ENCODE measurements at places on chromosomes 4 and X. TPM values are rescaled to one million over a fixed set of nuclear protein-coding genes. Genes with fewer than 3 reads are reported as not detected.

DNA sequence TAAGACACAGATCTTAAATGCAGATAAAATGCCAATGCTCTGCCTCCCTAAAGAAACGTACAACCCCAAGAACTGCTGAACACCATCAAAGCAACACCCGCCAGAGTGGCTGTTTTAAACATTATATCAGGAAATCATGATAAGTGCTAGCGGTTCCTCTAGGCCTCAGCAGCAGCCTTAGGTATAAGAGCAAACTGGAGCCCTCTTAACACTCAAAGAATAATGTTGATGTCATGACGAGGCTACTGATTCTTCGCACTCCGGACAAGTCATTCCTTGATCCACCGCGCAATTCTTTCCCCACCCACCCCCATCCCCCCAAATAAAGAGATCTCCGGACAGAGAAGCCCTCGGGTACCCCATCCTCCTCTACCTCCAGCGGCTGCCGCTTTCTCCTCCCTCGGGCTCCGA is 507 bp downstream of the LIN54 start:
- H3K36me3 ChIP-seq, result no peaks in the 10 kb centered on the region
- DNase-seq, result no peak
- H3K4me1 ChIP-seq, result no peaks in the 10 kb centered on the region
- H3K4me3 ChIP-seq, result peak overlapping the region; percentile 76
- H3K27ac ChIP-seq, result peak overlapping the region; percentile 93
- no peaks in the 10 kb centered on the region for H3K27me3 ChIP-seq

Gene SYN1
- 7.0 TPM for total RNA-seq

Gene ARHGEF6
- total RNA-seq, result 41.3 TPM

GRCh38 chr4:47736555-47736954 is 101.3 kb downstream of the CORIN start:
- H3K4me1 ChIP-seq, result no peaks in the 10 kb centered on the region
- no peak for DNase-seq
- peak overlapping the region; percentile 22 for H3K27ac ChIP-seq

DNA sequence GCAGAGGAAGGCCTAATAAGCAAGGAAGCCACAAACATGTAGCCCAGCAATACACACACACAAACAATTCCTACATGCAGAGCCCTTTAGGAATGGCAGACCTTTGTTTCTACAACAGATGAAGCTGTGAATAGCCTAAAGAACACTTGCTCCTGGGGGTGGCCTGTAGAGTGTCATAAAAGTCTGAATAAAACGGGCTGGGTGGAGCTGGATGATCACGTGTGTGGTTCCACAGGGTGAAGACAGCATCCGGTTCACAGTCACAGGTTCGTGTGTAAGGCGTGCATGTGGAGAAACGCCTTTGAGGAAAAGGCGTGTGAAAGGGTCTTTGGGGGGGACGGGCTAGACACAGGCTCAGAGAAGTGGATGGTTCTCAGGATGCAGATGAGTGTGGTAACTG is 156.1 kb downstream of the AFAP1 start:
- no peaks in the 10 kb centered on the region for H3K4me1 ChIP-seq
- peak overlapping the region; percentile 80 for H3K27ac ChIP-seq
- H3K36me3 ChIP-seq, result peaks cover 5% of the 10 kb centered on the region
- H3K27me3 ChIP-seq, result no peaks in the 10 kb centered on the region
- no peak for DNase-seq
- no peak overlapping the region for H3K4me3 ChIP-seq

Gene WNK3
- total RNA-seq, result 3.0 TPM

DNA sequence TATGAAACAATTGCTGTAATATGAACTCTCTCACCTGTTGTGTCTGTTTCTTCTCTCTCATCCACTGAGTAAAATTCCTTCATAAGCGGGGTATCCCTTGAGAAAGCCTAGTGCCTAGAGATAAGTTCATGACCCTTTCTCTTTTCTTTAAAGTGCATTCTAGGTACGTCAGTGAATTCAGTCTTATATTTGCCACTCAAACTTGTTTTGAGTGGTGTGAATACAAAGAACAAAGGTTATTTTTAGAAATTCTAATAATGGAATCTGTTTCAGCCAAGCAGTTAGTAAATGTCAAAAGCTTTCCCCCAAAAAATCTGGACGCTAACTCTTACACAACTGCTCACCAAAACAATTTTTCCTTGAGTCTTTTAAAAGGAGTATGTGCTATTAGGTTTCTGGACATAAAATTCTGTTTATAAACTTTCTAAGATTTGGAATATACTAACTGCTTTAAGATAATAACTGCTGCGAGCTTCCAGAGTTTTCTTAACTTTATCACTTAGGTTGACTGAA is 112.0 kb downstream of the VEGFC start:
- no peaks in the 10 kb centered on the region for H3K36me3 ChIP-seq
- H3K4me3 ChIP-seq, result no peak overlapping the region
- DNase-seq, result no peak
- no peaks in the 10 kb centered on the region for H3K4me1 ChIP-seq

Gene PABPC4L
- 0.67 TPM for total RNA-seq

- no peaks in the 10 kb centered on the region for H3K4me1 ChIP-seq
- H3K4me3 ChIP-seq, result no peak overlapping the region
- H3K27me3 ChIP-seq, result no peaks in the 10 kb centered on the region
Observed at GRCh38 chr4:145520172-145520571, 38.5 kb downstream of the SMAD1 start.

DNA sequence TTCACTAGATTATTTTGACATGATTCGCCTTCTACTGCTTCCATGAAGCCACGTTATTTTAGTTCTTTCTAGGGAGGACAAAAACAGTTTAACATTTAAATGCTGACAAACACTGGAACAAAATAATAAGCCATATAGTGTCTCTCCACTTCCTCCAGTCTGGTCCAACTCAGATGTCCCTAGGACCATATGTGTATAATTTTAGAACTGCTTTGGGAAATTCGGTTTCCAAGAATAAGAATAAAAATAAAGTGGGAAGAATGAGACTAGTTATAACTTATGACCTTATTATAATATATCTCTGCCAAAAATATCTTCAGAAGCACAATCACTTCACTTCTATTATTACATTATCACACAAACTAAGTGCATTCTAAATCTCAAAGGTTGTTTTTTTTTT is 164.4 kb upstream of the POF1B start:
- H3K27ac ChIP-seq, result no peak overlapping the region
- H3K4me3 ChIP-seq, result no peak overlapping the region
- no peaks in the 10 kb centered on the region for H3K27me3 ChIP-seq
- no peak for DNase-seq

Gene MGARP
- total RNA-seq, result 7.1 TPM

Gene PAGE4
- total RNA-seq, result not detected

- no peak overlapping the region for H3K27ac ChIP-seq
- H3K4me3 ChIP-seq, result no peak overlapping the region
- H3K36me3 ChIP-seq, result no peaks in the 10 kb centered on the region
- no peaks in the 10 kb centered on the region for H3K27me3 ChIP-seq
- peaks cover 16% of the 10 kb centered on the region for H3K4me1 ChIP-seq
Observed at GRCh38 chr4:155548173-155548572, 118.5 kb upstream of the GUCY1A1 start.

Gene MAPK10
- 2.6 TPM for total RNA-seq

- H3K36me3 ChIP-seq, result no peaks in the 10 kb centered on the region
- H3K27ac ChIP-seq, result no peak overlapping the region
- peak; percentile 11 for DNase-seq
Observed at GRCh38 chrX:1558761-1559468, 21.9 kb upstream of the P2RY8 start.

Gene RAB33A
- total RNA-seq, result 8.3 TPM

GRCh38 chr4:76539979-76540378 is 105.0 kb downstream of the SHROOM3 start:
- no peak for DNase-seq
- H3K36me3 ChIP-seq, result no peaks in the 10 kb centered on the region
- H3K27ac ChIP-seq, result peak overlapping the region; percentile 16
- H3K4me1 ChIP-seq, result no peaks in the 10 kb centered on the region

GRCh38 chrX:15299941-15300851 is 15.2 kb downstream of the ASB11 start:
- H3K4me1 ChIP-seq, result no peaks in the 10 kb centered on the region
- H3K27me3 ChIP-seq, result no peaks in the 10 kb centered on the region
- H3K27ac ChIP-seq, result peak overlapping the region; percentile 68
- no peak for DNase-seq
- no peaks in the 10 kb centered on the region for H3K36me3 ChIP-seq
- no peak overlapping the region for H3K4me3 ChIP-seq

Gene PDE6B
- 2.3 TPM for total RNA-seq

GRCh38 chrX:20263474-20263873 is 3.2 kb downstream of the RPS6KA3 start:
- H3K36me3 ChIP-seq, result no peaks in the 10 kb centered on the region
- H3K27me3 ChIP-seq, result no peaks in the 10 kb centered on the region
- no peak overlapping the region for H3K27ac ChIP-seq

GRCh38 chr4:145019346-145019745 is 78.7 kb downstream of the ANAPC10 start:
- H3K27ac ChIP-seq, result no peak overlapping the region
- DNase-seq, result no peak
- no peaks in the 10 kb centered on the region for H3K4me1 ChIP-seq

Gene DIPK2B
- total RNA-seq, result 14.4 TPM

DNA sequence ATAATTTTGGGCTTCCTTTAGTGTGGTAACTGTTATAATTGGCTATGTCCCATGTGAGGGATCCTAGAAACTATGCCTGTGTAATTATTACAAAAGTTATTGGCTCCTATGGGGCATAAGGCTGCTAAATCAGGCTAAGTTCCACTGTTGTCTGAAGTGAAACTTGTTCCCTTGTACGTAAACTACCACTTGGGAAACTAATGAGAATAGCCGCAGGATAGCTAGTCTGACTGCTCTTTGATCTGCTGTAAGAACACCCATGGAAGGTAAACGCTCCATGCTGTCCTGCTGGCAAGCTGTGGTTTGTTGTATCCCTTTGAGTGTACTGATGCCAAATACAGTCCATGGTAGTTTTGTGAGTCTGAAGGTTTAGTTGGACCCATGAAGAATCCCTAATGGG is 9.3 kb upstream of the MAOA start:
- H3K4me3 ChIP-seq, result no peak overlapping the region
- H3K36me3 ChIP-seq, result no peaks in the 10 kb centered on the region
- H3K27me3 ChIP-seq, result no peaks in the 10 kb centered on the region
- no peak for DNase-seq
- no peaks in the 10 kb centered on the region for H3K4me1 ChIP-seq
- no peak overlapping the region for H3K27ac ChIP-seq

- H3K27me3 ChIP-seq, result no peaks in the 10 kb centered on the region
- H3K36me3 ChIP-seq, result no peaks in the 10 kb centered on the region
- no peak overlapping the region for H3K4me3 ChIP-seq
- no peak overlapping the region for H3K27ac ChIP-seq
- no peaks in the 10 kb centered on the region for H3K4me1 ChIP-seq
Observed at GRCh38 chr4:110108422-110108821, 90.0 kb downstream of the ELOVL6 start.

DNA sequence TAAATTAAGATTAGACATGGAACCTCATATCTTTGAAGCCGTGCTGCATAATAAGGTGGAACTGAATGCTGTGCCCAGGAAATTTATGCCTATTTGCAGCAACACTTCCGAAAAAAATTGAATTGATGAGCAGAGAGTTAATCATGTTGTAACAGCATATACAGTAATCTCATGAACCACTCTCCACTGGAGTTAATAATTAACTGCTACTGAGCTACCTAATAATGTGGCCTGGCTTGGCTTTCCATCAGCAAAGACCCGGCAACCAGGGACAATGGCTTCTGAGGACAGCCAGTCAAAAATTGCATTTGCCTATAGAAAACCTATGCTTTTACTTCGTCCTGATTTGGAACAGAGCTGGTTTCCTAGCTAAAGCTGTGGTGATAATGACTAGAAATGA is 63.8 kb upstream of the GATB start:
- H3K36me3 ChIP-seq, result no peaks in the 10 kb centered on the region
- H3K4me1 ChIP-seq, result no peaks in the 10 kb centered on the region
- H3K27ac ChIP-seq, result no peak overlapping the region
- DNase-seq, result no peak
- no peaks in the 10 kb centered on the region for H3K27me3 ChIP-seq

- H3K4me1 ChIP-seq, result no peaks in the 10 kb centered on the region
- H3K4me3 ChIP-seq, result no peak overlapping the region
- no peak for DNase-seq
- H3K27me3 ChIP-seq, result no peaks in the 10 kb centered on the region
Observed at GRCh38 chrX:26672571-26672970, 456.6 kb downstream of the MAGEB5 start.

GRCh38 chr4:130738233-130738632 is 1642.3 kb downstream of the C4orf33 start:
- no peak for DNase-seq
- no peak overlapping the region for H3K4me3 ChIP-seq
- no peaks in the 10 kb centered on the region for H3K4me1 ChIP-seq
- no peak overlapping the region for H3K27ac ChIP-seq
- H3K27me3 ChIP-seq, result no peaks in the 10 kb centered on the region

DNA sequence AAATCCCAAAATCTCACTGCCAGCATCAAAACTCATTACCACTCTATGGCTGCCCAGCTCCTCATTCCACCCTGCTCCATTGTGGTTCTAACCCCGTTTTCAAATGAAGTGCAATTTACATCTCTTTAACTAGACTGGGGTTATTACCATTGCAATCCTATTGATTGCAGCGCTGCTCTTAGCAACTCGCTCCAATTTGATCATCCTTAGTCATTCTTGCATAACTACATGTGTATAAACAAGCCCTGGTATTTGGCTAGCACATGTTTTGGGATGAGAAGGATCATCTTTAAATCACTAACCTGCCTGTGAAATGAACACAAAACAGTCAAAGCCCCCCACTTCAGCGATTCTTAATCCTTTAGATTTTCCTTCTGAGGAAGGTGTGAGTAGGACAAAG is 340.1 kb upstream of the PPARGC1A start:
- no peaks in the 10 kb centered on the region for H3K4me1 ChIP-seq
- no peak for DNase-seq
- H3K27me3 ChIP-seq, result no peaks in the 10 kb centered on the region
- H3K36me3 ChIP-seq, result no peaks in the 10 kb centered on the region
- no peak overlapping the region for H3K4me3 ChIP-seq

GRCh38 chr4:182704948-182705347 is 212.2 kb downstream of the DCTD start:
- no peaks in the 10 kb centered on the region for H3K36me3 ChIP-seq
- no peak for DNase-seq
- H3K4me3 ChIP-seq, result no peak overlapping the region

Gene ARHGAP10
- total RNA-seq, result 43.5 TPM

- H3K36me3 ChIP-seq, result peaks cover 32% of the 10 kb centered on the region
- DNase-seq, result no peak
- peaks cover 37% of the 10 kb centered on the region for H3K4me1 ChIP-seq
Observed at GRCh38 chr4:87103086-87103485, 117.3 kb downstream of the KLHL8 start.

Gene NSDHL
- total RNA-seq, result 14.1 TPM

GRCh38 chr4:67746797-67747495 is 7.2 kb downstream of the GNRHR start:
- no peaks in the 10 kb centered on the region for H3K36me3 ChIP-seq
- no peak for DNase-seq
- no peak overlapping the region for H3K27ac ChIP-seq
- H3K4me3 ChIP-seq, result no peak overlapping the region
- H3K4me1 ChIP-seq, result no peaks in the 10 kb centered on the region

DNA sequence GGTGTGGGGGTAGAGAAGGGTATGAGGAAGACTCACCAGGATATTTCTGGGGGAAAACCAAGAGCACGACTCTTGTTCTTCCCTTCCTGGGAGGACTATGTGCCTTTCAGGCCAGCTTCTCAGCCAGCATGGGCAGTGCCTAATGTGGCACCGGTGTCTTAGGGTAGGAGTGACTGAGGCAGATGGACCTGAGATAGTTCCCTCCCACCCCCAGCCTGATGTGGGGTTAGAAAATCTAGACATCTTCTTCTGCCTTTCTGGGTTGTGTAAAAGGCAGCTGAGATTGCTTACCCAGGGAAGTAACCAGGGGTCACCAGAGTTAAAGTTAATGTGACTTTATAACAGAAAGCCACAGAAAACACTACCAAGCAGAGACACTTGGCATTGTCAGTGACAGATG is 127.3 kb downstream of the TMA16 start:
- no peak for DNase-seq
- no peak overlapping the region for H3K4me3 ChIP-seq

Gene TMSB4X
- 2,397 TPM for total RNA-seq

Data from right atrium auricular region (tissue), 2 donors.